Hematopoietic multipotent progenitor cell treated with erythropoietin and hydrocortisone succinate and interleukin-3 and kit ligand, for 6 days (in vitro differentiated cells): ENCODE measurements at places on chromosomes 3 and 15.

GRCh38 chr15:43270676-43271306 lies 4.1 kb upstream of the TGM5 start:
- DNase-seq, result peak; percentile 39

- DNase-seq, result no peak
Measured at GRCh38 chr3:144109944-144110343, 138.3 kb downstream of the DIPK2A start.

- no peak for DNase-seq
Measured at GRCh38 chr3:49377483-49377882, 19.3 kb upstream of the GPX1 start.

- no peak for DNase-seq
Measured at GRCh38 chr3:170563712-170564423, 22.0 kb downstream of the SLC7A14 start.

DNA sequence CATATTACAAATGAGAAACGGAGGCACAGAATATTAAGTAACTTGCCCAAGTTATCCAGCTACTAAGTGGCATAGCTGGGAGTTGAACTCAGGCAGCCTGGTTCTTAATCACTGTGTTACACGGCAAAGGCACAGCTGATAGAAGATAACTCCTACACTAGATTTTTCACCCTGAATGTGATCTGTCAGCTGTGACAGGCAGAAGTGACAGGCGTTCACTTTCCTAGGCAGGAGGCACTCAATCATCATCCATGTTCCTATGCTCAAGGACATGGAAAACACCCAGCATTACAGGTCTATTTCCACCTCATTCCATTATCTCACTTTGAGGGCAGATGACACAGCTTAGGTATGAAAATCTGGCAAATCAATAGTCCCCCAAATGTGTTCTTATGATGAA lies 35.6 kb downstream of the TBC1D2B start:
- no peak for DNase-seq

DNA sequence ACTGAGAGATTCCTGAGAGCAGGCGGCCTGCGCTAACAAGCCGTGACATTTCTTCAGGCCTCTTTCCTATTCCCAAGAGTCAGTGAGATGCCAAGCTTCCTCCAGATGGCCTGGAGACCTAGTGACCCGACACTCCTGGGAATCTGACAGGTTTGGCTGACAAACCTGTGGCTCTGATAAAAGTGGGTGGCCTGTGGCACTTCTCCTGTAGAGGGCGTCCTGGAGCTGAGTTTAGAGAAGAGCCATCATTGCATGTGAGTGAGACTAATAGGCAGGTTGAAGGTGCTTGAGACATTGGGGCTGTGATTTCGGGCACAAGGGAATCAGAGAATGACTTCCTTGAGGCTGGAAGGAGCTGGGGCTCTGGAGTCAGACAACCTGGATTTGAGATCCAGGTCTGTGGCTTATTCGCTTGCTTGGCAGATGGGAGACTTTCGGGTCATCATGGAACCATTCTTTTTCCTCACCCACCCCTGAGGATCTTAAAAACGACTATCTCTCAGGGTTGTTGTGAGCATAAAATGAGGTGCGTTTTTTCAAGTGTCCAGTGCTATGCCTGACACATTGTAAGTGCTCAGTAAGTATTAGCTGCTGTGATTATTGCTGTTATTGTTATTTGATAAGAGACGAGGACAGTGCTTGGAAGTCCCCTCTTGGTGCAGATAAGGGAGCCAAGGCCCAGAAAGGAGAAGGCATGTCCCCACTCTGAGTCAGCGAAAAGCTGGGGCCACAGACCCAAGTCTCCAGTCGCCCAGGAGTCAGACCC lies 77.2 kb downstream of the SCN10A start:
- peak; percentile 77 for DNase-seq

- DNase-seq, result no peak
Measured at GRCh38 chr3:171811913-171812335, 1.6 kb upstream of the PLD1 start.

DNA sequence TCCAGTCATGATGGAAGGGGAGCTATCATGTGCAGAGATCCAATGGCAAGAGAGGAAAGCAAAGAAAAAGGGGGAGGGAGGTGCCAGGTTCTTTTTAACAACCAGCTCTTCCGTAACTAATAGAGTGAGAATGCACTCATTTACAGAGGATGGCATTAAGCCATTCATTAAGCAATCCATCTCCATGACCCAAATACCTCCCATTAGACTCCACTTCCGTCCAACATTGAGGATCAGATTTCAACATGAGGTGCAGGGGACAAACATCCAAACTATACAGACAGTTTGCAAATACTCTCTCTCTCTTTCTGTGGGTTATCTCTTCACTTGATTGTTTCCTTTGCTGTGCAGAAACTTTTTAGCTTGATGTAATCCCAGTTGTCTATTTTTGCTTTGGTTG lies 21.2 kb downstream of the ZDHHC23 start:
- no peak for DNase-seq

GRCh38 chr3:124700880-124701684 lies 29.2 kb upstream of the UMPS start:
- DNase-seq, result no peak

- no peak for DNase-seq
Measured at GRCh38 chr3:20125897-20126296, 60.1 kb downstream of the SGO1 start.

DNA sequence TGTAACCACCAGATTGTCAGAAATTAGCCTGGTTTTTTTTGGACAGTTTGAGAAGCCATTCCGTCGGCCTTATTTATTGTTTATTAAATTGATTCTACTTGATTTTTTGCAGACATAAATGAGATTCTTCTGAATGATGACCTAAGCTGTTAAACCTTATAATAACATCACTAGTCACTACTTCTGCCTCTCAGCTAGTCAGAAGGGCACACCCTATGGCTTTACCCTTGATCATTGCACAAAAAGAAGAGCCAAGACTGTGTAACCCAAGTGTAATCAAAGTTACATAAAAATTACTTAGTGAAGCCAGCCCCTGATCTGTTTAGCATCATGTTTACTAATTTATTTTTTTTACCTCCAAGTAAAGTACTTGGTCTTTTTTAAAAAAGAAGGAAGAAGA lies 64.3 kb downstream of the CHL1 start:
- DNase-seq, result no peak

GRCh38 chr15:37103163-37103435 lies 2.8 kb upstream of the MEIS2 start:
- DNase-seq, result no peak

DNA sequence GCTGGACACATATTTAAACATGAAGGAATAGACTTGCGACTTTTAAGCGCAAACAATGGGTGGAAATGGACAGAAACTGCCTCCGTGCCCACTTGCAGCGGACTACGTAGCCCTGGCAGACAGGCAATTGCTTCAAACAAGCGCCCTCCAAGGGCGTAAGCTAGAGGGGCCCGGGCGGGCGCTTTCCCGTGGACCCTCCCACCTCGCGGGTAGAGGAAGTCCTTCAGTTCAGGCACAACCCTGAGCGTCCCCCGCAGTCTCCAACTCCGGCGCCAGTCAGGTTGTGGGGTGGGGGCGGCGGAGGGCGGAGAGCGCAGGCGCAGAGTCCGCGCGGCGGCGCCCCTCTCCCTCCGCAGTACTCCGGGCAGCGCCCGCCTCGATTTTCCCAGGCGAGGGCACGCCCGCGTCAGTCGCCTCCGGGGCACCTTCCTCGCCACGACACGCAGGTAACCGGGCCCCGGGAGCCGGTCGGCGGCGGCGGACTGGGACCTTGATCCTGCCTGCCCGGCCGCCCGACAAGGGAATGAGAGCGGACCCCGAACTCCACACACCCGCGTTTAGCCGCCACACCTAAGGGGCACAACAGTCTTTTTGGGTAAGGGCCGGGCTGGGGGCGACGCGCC lies at the start of gene SLC35G2:
SLC35G2 (plus strand) TSS at position 358 of the 623 bp plus-strand sequence. CDS start 35,335 bp downstream, outside the sequence.
- peak; percentile 48 for DNase-seq

- no peak for DNase-seq
Measured at GRCh38 chr3:121735047-121735696, 14.4 kb downstream of the GOLGB1 start.

- DNase-seq, result peak; percentile 81
Measured at GRCh38 chr3:123258811-123259420, 57.2 kb downstream of the SEC22A start.

GRCh38 chr15:39852250-39852649 lies 67.8 kb downstream of the GPR176 start:
- no peak for DNase-seq

GRCh38 chr15:60685346-60685937 lies 206.5 kb upstream of the ICE2 start:
- DNase-seq, result no peak

GRCh38 chr3:110677506-110677905 lies 394.1 kb upstream of the NECTIN3 start:
- DNase-seq, result no peak

DNA sequence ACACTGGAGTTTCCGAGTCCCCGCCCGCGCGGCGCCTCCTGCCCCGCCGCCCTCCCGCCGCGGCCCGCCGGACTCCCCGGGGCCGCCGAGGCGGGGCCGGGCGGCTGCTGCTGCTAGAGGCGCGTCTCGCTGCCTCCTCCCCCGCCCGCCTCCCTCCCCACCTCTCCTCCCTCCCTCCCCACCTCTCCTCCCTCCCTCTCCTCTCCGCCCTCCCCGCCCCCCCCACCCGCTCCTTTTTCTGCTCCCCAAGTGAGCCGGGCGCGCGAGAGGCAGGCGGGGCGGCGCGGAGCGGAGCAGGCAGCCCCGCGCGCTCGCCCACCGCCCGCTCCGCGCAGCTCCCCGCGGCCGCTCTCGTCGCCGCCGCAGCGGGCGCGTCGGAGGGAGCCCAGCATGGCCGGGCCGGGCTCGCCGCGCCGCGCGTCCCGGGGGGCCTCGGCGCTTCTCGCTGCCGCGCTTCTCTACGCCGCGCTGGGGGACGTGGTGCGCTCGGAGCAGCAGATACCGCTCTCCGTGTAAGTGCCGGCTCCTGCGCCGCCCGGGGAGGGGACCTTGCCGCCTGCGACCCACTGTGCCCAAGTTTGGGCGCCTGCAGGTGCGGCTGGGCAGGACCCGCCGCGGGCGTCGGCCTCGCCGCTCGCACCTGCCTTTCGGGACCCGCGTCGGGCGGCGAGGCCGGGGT lies at the start of gene CACNA2D3:
CACNA2D3 (plus strand) TSS at position 229 of the 679 bp plus-strand sequence.
- DNase-seq, result peak; percentile 19

DNA sequence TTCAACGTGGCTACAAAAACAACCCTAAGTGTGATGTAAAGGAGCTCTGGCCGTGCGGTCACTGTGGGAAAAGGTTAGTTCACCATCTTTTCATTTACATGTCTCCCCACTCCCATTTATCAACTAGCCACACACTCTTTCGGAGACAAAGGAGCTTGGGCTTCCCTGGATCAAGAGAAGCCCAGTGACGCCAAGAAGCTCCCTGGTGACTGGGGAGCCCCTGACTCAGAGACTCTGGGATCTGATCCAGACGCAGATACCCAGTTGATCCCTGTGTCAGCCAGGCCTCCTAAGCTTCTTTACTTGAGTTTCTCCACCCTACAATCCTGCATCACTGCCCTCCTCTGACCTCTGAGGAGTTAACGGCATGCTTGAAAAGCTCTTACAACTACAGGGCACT lies 43.9 kb downstream of the HEG1 start:
- no peak for DNase-seq

GRCh38 chr3:29463304-29463703 lies 182.4 kb downstream of the RBMS3 start:
- DNase-seq, result no peak

DNA sequence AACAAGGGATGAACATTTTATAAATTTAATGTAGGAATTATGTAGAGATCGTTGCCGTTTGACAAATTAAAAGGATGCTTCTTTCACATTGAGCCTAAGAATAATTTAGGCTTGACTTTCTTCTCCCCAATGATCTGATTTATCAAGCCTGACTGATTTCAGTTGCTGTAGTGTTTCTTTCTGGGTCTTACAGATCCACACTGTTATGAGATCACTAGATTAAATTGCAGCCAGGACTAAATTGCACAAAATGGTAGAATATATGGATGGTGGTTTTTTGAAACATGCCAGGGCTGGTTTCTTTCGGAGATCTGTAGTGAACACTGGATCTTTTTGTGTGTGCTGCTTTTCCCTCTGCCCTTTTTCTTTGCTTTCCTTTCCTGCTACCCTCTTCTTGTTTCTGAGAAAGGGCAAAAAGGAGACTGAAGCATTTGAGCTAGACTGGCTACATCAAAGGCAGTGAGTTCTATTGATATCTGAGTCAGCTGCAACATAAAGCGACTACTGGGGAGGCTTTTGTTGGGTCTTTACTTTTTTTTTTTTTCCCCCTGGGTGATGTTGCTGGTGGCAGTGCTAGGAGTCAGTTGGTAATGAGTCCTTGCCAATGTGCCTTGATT lies 83.0 kb downstream of the AKAP13 start:
- no peak for DNase-seq

DNA sequence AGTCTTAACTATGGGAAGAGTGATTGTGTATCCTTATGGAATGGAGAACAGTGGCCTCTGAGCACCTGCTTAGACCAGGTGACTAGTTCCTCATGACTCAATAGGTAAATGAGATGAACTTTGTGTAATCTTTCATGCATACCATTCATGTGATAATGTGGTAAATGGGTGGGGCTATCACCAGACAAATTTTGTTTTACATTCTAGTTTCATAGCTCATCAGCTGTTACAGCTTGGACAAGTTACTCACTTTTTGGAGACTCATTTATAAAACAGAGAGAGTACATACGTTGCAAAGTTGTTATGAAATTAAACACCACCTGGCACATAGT lies 103.7 kb upstream of the TGFBR2 start:
- DNase-seq, result no peak

GRCh38 chr3:116000311-116000710 lies 377.0 kb downstream of the GAP43 start:
- no peak for DNase-seq

GRCh38 chr3:187916072-187916471 lies 170.8 kb upstream of the BCL6 start:
- no peak for DNase-seq

- DNase-seq, result no peak
Measured at GRCh38 chr3:177257625-177258024, 60.3 kb upstream of the TBL1XR1 start.

DNA sequence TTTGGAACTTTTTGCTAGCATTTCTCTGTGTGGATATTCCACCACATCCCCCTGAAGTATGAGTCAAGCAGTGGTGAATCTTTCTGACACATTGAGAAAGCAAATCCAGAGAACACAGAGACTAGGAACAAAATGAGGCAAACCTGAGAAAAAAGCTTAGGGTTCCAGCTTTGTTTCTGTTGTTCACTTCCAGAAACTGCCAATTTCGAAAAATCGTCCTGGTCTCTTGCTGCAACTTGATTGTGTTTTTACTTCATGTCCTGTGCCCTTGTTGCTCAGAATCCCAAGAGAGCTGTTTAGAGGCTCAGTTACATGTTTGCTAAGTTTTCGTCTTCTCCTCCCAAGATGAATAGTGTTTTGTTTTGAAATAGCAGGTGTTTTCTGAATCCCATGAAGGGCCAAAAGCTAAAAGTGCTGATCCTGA lies 13.7 kb downstream of the MAP2K1 start:
- no peak for DNase-seq

DNA sequence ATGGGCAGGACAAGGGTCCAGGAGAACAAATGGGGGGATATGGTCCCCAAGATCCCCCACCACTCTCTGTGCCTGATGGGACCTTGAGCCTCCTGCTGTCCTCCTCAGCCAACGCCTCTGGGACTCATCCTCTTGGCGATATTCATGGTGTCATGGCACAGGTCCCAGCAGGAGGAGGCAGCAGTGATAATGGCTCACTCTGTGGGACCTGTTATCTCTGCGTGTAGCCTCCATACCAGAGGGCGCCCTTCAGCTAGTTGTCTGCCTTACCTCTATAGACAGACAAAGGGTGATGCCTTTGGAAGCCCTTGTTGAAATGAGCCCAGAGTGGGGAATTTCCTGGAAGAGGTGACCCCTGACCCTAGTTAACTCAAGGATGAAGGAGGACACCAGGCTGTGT lies 7.4 kb downstream of the ZBTB47 start:
- DNase-seq, result peak; percentile 77
